ENCODE measurements at places on chromosomes 1 and 21.

- DNase-seq: no peak
These were observed 152.0 kb upstream of the GRIK3 start for GRCh38 chr1:37186246-37186756.

GRCh38 chr1:30697571-30698376, 25.6 kb downstream of the MATN1 start:
- no peak for DNase-seq

DNA sequence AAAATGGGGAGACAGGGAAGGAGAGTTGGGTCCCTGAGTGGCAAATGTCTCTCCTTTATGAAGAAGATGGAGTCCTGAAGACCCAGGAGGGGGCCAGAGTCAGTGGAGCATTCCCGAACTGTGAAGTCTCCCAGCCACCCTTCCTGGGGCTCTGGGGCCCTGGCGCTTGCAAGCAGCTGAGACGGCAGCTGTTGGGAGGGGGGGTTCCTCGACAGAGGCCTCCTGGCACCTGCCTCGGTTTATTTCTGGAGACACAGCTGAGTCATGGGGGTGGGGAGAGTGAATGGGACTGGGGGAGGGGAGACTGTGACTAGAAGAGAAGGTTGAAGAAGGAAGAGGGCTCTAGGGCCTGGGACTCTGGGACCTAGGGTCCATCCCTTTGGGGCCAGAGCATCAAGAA, 14.0 kb downstream of the NES start:
- no peak for DNase-seq

DNA sequence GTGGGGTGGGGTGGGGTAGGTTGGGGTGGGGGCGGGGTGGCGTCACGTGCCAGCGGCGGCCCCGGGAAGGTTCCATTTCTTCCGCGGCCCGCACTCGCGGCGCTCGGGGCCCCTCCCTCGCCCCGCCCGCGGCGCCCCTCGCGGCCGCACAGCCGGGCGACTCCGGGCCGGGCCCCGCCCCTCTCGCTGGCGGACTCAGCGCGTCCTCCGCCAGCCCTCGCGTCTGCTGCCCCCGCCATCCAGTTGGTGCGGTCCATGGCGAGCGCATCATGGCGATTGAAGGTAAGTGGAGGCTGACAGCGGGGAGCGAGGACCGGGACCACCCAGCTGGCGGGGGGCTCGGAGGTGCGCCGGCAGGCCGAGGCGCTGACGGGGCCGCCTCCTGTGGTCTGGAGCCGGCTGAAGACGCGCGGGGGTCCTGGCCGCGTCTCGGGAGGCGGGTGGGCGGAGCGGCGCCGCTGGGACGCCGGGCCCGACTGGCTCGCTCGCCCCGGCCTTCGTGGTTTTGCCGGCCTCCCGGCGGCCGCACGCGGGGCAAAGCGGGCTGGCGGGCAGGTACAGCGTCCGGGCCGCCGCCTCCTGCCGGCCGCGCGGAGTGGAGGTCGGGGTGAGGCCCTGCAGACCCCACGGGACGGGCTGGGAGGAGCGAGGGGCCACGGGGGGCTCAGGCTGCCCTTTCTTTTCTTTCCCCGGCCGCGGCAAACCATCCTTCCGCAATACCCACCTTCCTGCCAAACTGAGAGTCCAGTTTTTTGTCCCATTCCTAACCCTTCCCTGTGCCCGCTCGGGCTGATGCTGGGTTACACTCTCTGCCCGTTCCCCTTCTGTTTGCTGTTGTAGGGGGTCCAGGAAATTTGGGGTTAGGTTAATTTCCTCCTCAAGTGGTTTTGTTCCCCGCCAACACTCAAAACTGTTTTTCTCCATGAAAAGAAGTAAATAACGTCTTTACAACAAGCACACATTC, at the start of gene SYT14:
TSS of gene SYT14 (plus strand) at position 222 of the 964 bp plus-strand sequence. CDS start at position 270, 48 bp downstream.
- no peak for DNase-seq

DNA sequence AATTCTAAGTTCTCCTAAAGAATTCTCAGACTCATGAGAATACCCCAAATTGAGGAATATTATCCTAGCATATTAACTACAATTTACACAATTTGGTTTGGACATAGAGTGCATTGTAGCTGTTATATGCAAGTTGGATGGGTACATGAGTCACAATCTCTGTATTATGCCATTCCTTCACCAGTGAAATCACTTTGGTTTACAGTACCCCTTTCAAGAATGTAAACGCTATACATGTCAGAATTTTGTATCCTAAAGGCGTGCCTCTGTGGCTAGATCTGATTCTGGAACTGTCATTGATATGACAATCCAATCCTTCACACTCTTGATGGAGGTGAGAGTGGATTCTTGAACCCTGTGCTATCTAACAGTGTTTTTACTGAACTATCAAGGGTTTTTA, 6.7 kb upstream of the IL10RB start:
- DNase-seq: no peak
